ENCODE measurements at places on chromosomes 13 and 19.

- peak; percentile 53 for DNase-seq
These were observed 53.1 kb upstream of the SERPINE3 start for GRCh38 chr13:51286135-51287002.

DNA sequence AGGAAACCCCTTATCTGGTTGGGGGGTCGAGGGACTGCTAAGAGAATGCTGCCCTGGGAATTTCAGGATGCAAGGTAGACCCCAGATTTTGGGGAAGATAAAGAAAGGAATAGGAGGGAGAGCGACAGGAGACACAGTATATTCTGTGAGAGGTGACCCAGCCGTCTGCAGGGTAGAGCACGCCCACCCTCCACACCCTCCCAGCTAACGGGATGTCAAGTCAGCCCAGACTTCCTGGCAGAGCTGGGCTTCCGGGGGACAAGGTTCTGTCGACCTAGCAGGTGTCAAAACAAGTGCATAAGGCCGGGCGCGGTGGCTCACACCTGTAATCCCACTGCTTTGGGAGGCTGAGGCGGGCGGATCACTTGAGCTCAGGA lies 695 bp upstream of the PRR36 start:
- DNase-seq: no peak

DNA sequence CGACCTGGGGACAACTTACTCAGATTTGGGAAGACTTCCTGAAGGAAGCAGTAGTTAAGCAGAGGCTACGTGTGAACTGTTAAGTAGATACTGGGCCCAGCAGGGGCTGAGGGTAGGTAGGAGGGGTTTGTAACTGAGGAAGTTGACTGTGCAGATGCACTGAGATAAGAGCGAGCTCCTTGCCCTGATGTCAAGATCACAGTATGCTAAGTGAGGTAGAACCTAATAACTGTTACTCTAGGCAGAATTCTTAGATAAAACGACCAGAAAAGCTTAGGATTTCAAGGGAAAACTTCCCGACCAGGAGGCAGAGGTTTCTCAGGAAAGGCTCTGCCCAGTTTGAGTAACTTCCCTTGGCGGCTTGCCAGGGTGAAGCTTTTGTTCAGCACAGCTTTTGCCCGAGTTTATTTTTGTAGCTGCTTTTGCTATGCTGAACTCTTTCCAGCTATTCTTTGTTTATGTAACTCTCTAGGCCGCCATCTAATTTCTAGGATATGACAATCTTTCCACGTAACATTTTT lies 632.1 kb downstream of the DIAPH3 start:
- no peak for DNase-seq

GRCh38 chr13:102903659-102904407 lies 58.0 kb downstream of the ERCC5 start:
- DNase-seq: no peak

- DNase-seq: peak; percentile 81
These were observed at the start of gene KANK3 for GRCh38 chr19:8342684-8343482. TSS of gene KANK3 (minus strand) at chr19:8343262. CDS start at chr19:8337828, 5,434 bp downstream.

DNA sequence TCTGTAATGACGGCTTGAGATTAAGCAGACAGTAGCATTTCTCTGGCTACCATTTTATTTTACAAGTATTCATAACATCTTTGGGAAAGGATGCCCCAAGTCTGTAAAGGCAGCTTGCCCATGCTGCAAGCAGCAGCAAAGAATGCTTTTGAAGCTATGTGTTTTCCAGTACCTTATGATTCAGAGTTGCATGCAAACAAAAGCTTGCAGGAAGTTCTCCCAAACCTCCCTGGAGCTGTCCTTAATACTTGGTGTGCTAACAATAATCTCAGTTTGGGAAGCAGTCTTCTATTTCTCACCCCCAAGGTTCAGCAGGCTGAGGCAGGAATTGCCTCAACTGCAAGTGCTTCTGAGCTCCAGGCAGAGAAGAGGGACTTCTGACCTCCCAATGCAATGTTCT lies 60.8 kb downstream of the CCNA1 start:
- DNase-seq: no peak
